H4 (cell line): ENCODE measurements at places on chromosomes 7 and 10. TPM values are rescaled to one million over a fixed set of nuclear protein-coding genes. Genes with fewer than 3 reads are reported as not detected.

GRCh38 chr7:1666823-1667565, 3.1 kb upstream of the ELFN1 start:
- no peak for DNase-seq

DNA sequence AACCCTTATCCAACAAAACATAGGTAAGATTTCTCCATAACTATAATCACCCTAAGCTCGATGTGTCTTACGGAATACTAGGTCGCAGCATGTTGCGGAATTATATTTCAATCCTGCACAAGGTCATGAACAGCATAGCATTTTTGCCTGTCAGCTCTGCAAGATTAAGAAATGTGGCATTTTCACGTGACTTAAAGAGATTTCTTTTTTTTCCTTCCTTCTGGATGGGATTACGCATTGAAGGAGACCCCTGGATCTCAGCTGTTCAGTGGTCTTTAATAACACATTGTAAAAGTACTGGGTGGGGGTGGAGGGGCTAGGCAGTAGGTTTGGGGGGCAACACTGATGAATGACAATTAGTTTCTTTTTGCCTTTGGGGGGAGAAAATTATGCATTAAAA, 106.7 kb downstream of the CUBN start:
- DNase-seq: no peak

- DNase-seq: no peak
These were observed 6.1 kb downstream of the BICC1 start for GRCh38 chr10:58518775-58519174.

DNA sequence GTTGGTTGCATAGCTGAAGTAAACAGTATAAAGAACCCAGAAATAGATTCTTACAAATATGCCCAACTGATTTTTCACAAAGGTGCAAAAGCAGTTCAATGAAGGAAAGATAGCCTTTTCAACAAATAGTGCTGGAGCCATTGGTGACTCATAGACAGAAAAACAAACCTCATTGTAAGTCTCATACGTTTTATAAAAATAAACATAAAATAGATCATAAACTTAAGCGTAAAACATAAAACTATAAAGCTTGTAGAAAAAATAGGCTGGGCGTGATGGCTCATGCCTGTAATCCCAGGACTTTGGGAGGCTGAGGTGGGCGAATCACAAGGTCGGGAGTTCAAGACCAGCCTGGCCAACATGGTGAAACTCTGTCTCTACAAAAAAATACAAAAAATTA, 318.8 kb upstream of the IGFBP3 start:
- no peak for DNase-seq

DNA sequence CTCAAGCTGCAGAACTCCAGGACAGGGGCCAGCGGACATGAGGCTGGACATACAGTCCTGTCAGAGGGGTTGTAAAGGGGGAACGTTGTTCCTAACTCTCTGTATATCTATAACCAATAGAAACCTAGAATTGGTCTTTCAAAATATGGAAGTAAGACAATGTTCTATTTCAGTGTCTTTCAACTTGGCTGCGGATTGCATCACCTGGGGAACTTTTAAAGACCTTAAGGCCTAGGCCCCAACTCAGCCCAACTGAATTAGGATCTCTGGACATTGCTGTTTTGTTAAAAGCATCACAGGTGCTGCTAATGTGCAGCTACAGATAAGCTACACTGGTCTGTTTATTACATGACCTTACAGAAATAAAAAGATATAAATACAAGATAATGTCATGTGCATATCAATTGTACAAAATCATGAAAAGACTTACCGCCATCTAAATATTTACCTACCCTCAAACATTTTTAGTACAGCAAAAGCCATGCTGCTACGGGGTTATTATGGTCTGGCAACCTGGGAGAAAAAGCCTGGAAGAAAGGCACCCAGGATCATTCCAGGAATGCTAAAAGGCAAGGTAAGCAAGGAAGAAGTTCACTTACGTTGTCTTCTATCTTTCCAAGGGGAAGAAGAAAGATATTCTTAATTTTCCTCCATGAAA, 169.1 kb downstream of the RAPGEF5 start:
- DNase-seq: no peak

- DNase-seq: peak; percentile 43
These were observed 100.7 kb downstream of the NKX6-2 start for GRCh38 chr10:132685101-132685891.

GRCh38 chr7:40757109-40757508, 622.3 kb downstream of the SUGCT start:
- no peak for DNase-seq

GRCh38 chr10:33287112-33287511, 47.4 kb downstream of the NRP1 start:
- DNase-seq: no peak

Gene CALCR
- not detected in 2 replicates for total RNA-seq

DNA sequence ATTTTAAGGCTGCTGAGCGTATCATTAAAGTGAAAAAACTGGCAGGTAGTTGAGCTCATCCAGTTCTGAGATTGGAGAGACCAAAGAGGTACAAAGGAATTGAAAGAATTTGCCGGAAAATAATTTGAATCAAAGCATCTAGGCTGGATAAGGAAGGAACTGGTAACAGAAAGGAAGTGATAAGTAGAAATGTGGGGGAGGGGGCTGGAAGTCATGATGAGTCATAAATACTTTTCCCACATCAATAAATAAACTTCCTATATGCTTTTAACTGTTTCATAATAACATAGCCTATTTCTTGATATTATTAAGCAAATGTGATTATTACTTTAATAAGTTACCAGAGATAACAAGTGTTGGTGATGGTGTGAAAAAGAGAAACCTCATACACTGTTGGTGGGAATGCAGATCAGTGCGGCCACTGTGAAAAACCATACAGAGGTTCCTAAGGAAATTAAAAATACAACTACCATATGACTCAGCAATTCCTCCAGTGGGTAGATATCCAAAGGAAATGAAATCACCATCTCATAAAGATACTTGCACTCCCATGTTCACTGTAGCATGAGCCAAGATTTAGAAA, 27.0 kb downstream of the ZNF438 start:
- DNase-seq: peak; percentile 43

Gene GSTO1
- total RNA-seq: 171 and 239 TPM in 2 replicates

GRCh38 chr7:47461161-47461560, 120.8 kb downstream of the TNS3 start:
- DNase-seq: peak; percentile 44

Gene AMPH
- 6.2 and 7.3 TPM in 2 replicates for total RNA-seq

GRCh38 chr7:81029511-81029910, 110.7 kb upstream of the SEMA3C start:
- DNase-seq: no peak

GRCh38 chr10:121324678-121325213, 273.5 kb downstream of the FGFR2 start:
- peak; percentile 50 for DNase-seq

- DNase-seq: peak; percentile 42
These were observed 138.7 kb downstream of the GNAI1 start for GRCh38 chr7:80273327-80273726.

- DNase-seq: no peak
These were observed 15.7 kb downstream of the ZCCHC24 start for GRCh38 chr10:79429751-79430150.
